ENCODE measurements at places on chromosomes 11 and 22.

DNA sequence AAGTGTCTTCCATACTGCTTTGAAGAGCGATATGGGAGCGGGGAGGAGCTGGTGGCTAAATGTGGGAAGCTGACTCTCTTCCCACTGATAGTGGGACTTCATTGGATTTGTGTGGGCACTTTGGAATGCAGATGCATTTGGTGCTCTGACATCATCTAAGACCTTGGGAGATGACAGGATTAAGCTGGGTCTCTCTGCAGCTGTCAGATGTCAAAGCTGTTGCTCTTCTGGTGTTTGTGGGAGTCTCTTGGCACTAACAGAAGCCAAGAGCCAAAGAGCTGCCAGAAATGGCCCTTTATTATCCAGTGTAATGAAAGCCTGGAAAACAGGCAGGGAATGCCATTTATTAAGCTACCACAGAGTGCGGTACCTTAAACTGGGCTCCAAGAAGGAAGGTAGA is 20.6 kb downstream of the GRAMD1B start:
- DNase-seq, result no peak

DNA sequence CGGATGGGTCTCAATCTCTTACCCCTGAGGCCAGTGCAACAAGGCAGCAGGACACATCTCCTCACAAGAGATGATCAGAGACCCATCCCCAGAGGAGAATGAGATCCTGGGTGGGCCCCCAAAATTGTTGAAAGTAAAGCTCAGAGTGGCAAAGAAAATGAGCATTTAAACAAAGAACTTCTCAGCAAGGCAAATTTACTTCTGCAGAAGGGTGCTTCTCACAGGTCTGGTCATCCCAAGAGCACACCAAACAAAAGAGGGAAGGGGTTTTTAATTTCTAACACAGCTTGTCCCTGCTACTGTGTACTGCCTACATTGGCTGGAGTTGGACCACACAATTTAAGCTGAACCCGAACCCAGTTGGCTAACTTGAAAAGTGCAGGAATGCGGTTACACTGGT is 1628.6 kb upstream of the RAG2 start:
- no peak for DNase-seq

DNA sequence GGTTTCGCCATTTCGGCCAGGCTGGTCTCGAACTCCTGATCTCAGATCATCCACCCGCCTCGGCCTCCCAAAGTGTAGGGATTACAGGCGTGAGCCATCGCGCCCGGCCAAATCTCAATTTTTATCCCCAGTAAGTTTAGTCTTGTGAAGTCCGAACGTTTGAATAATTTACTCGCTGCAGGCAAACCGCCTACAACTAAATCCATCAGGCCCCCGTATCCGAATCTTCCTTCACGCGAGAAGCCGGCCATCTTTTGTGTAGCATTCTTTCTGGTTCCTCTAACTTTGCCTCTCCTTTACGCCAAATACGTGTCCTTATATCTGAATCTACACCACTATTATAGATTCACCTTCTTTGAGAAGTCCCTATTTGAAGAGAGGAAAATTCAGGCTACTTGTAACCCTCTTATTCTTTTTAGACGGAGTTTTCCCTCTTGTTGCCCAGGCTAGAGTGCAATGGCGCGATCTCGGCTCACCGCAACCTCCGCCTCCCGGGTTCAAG is 581 bp upstream of the EIF3L start:
- peak; percentile 54 for DNase-seq

- no peak for DNase-seq
Measured at GRCh38 chr11:87894961-87895360, 280.3 kb downstream of the RAB38 start.

GRCh38 chr11:44526438-44526837 is 39.0 kb upstream of the CD82 start:
- no peak for DNase-seq

DNA sequence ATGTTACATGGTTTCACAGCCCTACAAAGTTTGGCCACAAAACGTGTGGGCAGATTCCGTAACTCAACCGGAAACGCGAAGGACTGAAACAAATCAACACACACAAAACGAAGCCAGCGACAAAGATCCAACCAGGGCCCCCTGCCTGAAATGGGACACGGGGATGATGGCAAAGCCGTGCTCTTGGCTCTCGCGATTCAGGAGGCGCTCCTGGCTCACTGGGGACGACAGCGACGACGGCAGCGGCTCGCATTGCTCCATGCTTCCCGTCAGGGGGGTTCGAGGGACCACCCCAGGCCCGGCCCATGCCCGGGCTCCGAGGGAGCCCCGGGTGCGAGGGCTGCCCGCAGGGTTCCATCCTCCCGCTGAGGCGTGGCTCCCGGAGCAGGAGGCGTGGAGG is 4786.8 kb upstream of the OR11H1 start:
- no peak for DNase-seq

DNA sequence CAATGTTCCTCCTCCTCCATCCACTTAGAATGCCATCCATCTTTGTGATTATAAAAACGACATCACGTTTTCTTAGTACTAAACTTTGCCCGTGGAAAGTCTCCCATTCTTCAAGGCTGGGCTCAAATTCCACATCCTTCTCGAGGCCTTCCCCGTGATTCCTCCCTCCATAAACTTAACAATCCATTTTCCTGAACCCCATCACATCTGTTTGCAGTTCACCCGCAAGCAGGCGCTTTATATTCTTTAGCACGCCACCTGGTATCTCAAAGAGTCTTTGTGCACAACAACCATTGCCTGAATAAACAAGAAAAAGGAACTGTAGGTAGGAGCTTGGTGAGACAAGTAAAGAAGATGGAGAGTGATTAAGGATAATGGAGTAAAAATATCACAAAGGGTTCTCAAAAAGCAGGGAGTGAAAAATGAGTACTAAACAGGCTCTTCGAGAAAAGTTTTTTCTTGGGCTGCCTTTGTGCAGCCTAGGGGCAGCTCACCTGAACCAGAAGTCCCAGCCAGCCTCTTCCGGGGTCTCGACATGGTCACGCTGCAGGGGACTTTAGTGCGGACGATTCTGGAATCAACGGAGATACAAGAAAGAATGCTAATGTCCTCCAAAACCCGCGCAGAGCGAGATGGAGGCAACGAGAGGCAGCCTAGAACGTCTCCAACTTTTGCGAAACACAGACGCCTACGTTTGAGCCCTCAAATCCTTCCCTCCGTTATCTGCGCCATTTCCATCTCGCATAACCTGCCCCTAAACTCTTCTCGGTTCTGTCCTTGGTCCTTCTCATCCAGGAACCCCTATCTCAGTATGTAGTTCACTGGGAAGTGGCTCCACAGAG is 585 bp downstream of the THYN1 start:
- DNase-seq, result no peak

DNA sequence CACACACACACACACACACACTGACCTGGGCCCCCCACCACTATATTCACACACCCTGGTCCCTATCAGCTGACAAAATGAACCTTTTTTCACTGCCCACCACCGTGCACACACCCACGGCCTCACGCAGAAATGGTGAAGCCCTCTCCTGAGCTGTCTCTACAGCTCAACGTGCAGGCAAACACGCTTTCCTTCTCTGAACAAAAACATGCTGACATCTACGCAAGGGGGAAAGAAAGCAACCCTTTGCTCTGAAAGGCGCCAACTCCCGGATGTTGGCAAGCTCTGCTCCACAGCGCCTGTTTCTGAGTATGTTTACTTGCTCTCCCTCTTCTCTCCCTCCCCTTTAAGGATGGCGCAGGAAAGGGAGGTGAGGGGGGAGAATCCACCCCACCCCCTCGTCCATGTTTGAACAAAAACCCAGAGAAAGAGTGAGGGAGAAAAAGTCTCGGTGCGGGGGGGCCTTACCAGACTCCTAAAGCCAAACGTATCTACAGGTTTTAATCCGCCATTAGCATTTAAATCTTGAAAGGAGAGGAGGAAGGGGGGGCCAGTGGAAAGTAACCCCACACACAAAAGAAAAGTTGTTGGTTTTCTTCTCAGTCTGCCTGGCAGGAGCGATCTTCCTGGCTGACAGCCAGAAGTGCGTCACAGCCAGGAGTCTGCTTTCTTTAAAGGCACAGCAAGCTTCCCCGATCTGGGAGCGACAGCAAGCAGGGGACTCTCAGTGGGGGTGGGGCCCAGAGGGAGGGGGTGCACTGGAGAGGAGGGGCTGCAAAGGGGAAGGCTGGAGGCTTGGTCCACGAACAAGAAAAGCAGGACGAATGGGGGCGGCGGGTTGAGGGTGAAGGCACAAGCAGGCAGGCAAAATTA is 39.6 kb downstream of the NUMA1 start:
- peak; percentile 75 for DNase-seq

DNA sequence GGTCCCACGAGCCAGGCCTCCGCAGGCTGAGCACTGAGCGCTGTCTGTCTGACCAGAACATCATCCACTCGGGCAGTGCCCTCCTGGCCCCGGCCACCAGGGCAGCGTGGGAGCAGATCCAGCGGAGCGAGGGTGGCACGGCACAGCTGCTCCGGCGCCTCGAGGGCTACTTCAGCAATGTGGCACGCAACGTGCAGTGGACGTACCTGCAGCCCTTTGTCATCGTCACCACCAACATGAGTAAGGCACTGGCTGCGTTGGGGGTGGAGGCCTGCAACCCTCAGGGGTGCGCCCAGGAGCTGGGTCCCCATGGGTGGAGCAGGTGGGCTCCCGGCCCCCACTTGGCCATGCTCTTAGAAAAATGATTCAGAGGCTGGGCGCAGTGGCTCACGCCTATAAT is 49.7 kb upstream of the PRODH start:
- DNase-seq, result no peak

GRCh38 chr22:47784991-47785390 is 1022.5 kb downstream of the TBC1D22A start:
- no peak for DNase-seq

GRCh38 chr11:6251120-6251733 is 8.4 kb upstream of the CCKBR start:
- DNase-seq, result peak; percentile 59
